ENCODE measurements at places on chromosomes 12 and 14. TPM values are rescaled to one million over a fixed set of nuclear protein-coding genes. Genes with fewer than 3 reads are reported as not detected.

GLIPR1L1 gene
- total RNA-seq: not detected

OR4E1 gene
- total RNA-seq: not detected

FANCM gene
- 4.5 TPM for total RNA-seq

CISTR gene
- not detected for total RNA-seq

TRPV4 gene
- 2.1 TPM for total RNA-seq

C3AR1 gene
- total RNA-seq: 20.5 TPM

FAM186B gene
- 0.32 TPM for total RNA-seq

DNA sequence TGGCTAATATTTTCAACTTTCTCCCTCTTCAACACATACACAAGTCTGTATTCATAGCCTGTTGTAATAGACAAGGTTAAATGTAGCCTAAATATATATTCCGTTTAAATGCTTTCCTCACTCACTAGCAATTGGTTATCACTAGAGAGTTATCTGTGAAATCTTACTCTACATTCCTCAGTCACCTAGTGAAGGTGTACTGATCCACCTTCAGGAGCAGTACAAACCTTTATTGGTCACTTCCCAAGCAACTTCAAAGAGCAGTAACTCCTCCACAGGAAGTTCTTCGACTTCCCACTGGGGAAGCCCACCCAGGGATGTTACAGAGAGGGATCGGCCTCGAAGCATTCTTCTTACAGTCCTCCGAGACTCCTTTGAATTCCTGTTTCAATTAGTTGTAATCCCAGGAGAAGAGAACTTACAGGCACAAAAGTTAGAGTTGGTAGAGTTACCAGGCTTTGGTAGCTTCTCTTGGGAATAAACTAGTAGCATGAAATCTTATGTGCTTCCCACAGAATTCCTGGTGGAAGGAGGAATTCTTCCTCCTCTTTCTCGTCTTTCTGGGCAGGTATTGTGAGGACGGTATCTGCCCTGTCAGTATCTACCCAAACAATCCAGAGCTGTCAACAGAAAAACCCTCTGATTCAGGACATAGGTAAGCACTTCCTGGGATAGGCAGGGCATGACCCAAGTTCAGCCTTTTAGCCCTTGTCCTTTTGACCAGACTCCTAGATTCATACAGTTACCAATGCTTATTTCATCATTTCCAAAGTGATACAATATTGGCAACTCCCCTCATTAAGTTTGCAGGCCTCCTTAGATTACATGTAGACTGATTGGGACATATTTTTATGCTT lies at the start of gene GYS2:
Gene GYS2 (minus strand): TSS at position 603 of the 857 bp plus-strand sequence. CDS start 255 bp downstream, at position 348.
- no peak for DNase-seq

DNA sequence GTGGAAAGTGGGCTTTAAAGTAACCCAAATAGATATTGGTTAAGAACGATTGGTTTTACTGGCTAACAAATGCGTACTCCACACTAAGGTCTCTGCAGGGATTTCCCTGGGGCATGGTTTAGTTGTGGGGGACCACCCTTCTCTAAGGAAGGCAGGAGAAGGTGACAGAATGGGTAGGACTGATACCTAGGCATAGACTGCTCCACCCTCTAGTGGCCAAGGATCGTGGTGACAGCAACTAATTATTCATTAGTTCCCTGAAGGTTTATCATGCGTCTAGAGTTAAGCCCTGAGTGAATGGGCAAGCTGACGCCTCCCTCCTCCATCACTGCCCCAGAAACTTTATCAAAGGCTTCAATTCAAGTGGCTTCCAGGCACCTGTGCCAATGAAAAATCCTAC lies 9.1 kb downstream of the FAM181A start:
- DNase-seq: no peak

DNA sequence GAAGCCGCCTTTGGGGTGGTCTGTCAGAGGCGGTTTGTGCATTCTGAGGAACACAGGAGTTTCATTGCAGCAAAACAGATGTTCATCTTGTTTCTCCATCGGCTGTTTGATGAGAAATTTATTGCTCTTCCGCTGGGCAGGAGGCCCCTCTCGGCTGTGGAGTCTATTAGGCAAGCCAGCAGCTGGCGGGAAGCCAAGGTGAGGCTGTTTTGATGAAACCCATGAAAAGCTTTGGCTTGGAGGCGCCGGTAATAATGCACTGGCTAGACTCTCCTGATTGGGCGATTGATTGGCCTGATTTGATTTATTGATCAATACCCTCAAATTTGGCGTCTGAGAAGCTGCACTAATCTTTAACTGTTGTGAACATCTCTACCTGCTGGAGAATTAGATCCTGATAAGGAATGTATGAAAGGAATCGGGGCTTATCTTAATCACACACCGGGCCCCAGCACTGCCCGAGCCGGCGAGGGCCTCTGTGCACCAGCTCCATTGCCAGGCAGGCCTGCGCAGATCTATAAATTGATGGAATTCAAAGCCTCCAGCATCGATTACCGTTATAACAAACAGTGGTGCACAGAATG lies 187.7 kb downstream of the PHETA1 start:
- peak; percentile 80 for DNase-seq

DNA sequence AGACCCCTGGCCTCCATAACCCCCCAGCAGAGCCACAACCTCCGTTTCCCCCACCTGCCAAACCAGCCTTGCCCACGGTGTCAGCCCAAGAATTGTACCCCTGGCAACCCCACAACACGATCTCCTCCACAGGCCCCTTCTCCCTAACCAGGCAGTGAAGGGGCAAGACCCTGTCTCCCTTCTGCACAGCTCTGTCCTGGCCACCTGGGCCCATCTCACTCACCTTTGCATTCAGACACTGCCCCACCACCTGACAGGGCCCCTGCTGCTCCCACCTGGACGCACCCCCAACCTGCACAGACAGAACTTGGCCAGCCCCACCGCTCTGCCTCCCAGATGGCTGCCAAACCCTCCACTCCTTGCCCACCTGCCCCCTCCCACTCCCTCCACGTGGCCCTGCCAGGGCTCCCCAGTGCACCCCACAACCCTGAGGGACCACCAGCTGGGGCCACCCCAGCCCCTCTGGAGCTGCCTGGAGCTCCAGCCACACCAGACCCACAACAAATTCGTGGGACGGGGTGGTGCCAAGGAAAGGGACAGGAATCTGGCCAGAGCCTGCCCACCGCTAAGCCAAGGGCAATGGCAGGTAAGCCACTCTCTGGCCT lies 11.8 kb downstream of the AHNAK2 start:
- no peak for DNase-seq

- DNase-seq: no peak
Observed at GRCh38 chr12:19856389-19856788, 417.1 kb downstream of the AEBP2 start.

DNA sequence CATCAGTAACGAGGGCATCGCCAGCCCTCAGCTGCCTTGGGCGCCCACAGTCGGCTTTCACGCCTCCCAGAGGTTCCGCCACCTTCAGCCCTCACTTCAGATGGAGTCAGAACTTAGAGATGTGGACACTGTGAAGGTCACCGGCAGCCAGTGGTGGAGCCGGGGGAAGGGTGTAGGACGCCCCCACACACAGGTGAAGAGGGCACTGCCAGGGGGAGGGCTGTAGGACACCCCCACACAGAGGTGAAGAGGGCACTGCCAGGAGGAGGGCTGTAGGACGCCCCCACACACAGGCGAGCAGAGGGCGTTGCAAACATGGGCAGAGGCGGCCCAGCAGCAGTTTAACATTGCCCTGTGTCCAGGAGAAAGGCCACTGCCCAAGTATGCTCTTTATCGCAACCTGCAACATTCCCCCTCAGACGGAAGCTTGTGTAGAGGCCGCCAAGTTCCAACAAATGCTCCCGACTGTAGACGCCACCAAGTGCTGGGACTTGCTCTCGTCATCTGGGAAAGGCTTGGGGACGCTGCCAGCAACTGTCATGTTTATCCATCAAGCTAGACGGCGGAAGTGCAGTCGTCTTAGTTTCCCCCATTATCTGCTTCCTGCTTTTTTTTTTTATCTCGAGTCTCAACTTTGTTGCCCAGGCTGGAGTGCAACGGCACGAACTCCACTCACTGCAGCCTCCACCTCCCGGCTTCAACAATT lies 4.9 kb upstream of the ANKLE2 start:
- DNase-seq: peak; percentile 28

DNA sequence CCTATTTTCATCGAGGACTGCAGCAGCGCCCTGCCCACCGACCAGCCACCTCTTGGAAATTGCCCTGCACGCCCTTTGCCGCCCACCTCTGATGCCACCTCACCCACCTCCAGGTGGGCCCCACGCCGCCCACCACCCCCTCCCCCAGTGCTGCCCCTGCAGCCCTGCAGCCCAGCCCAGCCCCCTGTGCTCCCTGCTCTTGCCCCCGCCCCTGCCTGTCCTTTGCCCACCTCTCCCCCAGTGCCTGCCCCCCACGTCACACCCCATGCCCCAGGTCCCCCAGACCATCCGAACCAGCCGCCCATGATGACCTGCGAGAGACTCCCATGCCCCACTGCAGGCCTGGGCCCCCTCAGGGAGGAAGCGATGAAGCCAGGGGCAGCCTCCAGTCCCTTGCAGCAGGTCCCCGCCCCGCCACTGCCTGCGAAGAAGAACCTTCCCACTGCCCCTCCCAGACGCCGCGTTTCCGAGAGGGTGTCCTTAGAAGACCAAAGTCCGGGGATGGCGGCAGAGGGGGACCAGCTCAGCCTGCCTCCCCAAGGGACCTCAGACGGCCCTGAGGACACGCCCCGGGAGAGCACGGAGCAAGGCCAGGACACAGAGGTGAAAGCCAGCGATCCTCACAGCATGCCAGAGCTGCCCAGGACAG lies 96.5 kb downstream of the LGMN start:
- DNase-seq: peak; percentile 32

DNA sequence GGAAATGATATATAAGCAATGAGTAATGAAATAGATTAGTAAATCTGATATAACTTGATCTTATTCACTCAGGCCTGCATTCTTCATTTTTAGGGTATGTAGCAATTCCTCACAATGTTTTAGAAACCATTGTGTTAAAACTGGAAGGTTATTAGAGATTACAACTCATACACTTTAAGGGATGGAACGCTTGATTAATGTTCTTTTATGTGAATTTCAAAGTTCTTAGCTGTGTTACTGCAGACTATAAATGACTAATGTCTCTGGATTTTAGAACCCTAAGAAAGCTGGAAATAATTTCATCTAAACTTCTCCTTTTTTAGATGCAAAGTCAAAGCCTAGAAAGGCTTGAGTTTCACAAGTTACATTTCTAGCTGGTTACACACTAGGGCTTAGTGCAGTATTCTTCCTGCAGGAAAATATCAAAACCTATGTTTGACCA lies 148.2 kb upstream of the CLEC14A start:
- DNase-seq: no peak

GRCh38 chr12:129064209-129064855 lies 211.1 kb downstream of the GLT1D1 start:
- no peak for DNase-seq

Measured in mucosa of gallbladder (tissue), 1 donor.